ENCODE measurements at places on chromosomes 3 and 15.
A peak's percentile ranks its signal among the peaks of the same experiment; 100 is the strongest.

- DNase-seq, result no peak
These were observed 7.8 kb upstream of the NRROS start for GRCh38 chr3:196631682-196632045.

DNA sequence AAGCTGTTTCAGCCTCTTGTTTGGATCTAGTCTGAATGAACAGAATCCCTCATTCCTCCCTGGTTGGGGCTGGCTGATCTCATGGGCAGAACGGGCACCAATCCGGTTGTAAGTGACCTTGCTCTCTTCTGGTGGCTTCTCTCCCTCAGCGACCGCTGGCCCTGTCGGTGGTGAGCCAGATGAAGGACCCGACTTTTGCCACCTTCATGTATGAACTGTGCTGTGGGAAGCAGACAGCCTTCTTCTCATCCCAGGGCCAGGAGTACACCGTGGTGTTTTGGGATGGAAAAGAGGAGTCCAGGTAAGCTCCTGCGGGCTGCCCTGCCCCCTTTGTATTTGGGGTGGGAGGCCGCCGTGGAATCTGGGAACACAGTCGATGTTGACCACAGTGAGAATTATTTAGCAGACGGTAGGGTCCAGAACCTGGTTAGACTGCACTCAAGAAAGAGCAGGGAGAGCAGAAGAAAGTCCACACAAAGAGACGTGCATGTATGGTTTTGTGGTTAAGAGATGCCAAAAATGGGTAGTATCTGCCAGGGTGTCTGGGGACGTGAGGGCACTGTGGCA is 138.8 kb downstream of the LRRK1 start:
- DNase-seq, result no peak

DNA sequence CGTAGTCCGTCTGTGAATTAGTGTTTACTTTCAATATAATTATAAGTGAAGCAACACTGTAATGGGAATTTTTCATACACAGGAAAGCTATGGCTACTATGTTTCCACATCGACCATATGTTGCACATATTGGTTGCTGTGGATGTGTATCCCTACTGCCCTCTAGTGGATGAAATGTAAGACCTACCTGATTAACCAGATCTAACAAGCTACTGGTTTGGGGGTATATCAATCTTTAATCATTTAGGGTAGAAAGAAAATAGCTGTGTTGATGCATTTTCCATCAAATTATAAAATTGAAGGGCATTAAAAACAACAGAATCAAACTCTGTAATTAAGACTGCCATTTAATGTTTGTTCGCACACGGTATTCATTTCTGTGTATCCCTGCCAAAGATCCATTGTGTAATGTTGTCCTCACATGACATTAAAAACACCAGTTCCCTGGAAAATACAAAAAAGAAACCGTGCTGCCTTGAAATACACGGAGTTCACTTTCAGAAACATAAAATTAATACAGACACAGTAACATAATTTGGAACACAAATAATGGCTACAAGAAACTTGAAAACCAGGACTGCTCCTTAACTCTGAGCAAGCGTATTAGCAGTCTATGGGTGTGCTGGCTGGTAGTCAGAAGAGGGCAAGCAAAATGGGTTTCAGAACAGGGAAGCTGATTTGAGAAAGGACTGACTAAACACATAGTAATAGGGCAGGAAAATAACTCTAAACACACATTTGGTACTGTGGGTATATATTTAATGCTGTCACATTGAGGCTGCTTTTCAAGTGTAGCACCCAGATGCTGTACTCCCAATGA is 125.1 kb downstream of the TIGIT start:
- peak; percentile 76 for DNase-seq

DNA sequence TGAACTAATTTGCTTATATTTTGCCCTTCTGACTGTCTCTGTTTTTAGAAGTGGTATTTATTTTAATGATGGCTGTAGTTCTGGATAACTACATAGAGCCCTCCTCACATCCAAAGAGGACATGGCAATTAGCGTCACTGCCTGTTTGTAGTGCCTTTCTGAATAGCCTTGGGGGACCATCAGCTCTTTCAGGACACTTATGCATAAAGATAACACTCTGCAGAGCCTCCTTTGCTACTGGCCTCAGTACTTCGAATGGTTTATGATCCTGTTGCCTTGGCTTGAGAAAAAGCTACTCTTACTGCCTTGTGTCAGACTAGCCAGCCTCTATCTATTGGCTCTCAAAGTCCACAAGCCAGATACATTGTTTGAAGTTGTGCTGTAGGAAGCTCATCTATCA is 105.4 kb upstream of the SPRED1 start:
- DNase-seq, result peak; percentile 12

GRCh38 chr3:106566277-106566676 is 697.5 kb upstream of the CBLB start:
- peak; percentile 25 for DNase-seq

DNA sequence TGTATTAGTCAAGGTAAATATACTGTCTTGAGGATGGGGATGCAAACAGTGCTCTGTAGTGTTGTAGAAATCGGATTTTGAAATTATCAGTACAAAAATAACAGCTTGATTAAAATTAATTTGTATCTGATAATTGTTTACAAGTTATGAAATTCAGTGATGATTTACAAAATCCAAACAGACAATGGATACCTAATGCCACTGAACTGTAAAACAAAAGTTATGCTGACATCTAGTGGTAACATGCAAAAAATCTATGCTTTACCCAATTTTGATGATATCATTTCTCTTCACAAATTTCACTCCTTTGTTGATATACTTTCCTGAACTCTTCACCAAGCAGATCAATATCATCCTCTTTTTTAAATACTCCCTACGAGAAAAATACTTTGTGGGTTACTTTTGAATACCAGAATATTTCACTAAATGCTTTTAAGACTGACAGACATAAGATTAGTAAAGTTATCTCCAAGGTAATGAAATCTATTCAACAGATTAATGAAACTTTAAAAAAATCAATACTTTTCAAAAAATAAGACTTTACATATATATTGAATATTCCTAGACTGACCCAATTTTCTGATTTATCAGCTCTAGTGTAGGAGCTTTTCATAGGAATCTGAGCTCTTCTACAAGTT is 36.0 kb downstream of the MNS1 start:
- DNase-seq, result peak; percentile 31

DNA sequence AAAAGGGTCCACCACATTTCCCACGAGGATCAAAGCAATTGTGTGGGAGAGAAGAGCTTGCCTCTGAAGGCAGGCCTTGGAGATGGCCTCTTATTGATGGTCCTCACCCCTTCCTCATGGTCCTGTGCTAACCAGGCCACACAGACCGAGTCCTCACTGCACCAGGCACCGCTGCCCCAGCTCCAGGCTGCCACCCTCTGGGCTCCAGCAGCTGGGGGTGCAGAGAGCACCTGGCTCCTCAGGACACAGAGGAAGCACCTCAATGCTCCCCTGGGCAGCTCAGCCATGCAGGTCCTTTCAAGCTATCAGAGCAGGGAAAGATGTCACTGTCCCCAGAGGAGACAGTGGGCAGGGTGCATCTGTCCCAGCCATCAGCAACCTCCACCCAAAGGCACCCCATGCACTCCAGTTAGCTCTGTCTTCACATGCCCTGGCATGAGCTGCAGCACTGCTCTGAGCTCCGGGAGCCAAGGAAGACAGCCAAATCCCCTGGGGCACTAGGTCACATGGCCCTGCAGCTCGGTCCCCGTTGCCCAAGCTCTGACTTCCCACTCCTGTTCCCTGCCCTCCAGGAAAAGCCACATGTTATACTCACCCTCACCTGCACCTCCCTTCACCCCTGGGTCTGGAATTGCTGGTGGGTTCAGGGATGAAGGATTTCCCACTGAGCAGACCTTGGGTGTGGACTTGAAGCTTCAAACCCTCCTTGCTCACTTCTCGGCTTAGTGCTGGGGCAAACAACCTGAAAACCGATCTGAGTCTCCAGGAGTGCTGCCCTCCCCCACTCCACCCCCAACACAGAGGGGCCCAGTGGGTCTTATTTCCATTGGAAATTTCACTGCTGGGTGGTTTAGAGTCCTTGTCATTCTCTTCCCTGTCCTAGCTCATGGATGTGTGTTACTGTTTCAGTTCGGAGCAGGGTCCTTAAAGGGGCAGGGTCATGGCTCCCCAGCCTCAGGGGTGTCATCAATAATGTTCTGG is 32.6 kb downstream of the ALS2CL start:
- DNase-seq, result no peak

DNA sequence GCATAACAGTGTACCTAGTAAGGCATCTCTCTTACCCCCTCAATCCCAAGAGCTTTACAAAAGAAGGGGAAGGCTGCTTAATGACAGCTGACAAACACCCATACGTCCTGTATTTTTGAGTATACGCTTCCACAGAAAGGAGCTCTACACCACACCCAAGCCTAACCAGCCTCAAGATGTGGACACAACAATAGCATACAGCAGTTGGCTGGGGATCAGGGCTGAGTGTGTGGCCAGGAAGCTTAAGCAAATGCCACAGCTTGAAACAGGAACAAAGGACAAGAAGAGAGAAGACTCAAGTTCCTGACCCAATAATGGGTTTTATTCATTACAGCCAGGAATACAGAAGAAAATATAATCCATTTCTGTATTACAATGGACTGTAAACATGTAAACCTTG is 6.9 kb downstream of the HEXA start:
- no peak for DNase-seq

All from mesendoderm (in vitro differentiated cells).